ENCODE measurements at places on chromosomes 16 and 17. TPM values are rescaled to one million over a fixed set of nuclear protein-coding genes. Genes with fewer than 3 reads are reported as not detected.

Gene TXNL4B
- 19.9 TPM for polyA plus RNA-seq

- no peak for DNase-seq
Observed at GRCh38 chr16:67910158-67910557, 17.1 kb downstream of the PSKH1 start.

DNA sequence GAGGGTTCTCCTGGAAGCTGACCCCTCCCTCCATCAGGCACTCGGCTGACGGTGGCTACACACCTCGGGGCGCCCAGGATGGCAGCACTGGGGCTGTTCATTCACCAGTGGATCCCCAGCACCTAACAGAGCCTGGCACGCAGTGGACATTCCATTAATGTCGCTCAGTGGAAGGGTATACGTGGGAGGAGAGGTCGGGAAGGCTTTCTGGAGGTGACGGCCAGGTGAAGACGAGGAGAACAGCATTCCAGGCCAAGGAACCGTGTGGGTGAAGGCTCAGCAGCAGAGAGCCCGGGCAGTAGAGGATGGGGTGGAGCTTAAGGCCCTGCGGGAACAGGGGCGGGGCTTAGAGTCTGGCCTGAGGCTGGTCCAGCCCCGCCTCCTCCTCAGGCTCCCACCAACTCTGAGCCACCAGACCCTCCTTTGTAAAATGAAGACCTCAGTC is 2.5 kb upstream of the HS3ST6 start:
- no peak for DNase-seq

DNA sequence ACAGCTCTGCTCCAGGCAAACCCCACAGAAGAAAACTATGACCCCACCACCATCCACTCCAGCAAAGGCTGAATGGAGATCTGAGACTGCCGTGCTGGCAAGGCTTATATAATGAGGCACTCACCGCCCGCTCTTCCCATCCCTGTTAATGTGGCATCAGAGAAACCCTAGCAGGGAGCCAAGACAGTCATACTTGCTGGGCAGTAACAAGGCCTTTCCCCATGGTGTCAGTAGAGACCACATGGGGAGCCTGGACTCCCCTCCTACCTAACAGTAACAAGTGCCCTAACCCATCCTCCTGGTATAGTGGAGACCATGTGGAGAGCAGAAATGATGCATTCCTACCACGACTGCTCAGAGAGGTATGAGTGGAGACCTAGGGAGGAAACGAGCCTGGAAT is 235.2 kb downstream of the C16orf78 start:
- no peak for DNase-seq

- DNase-seq: no peak
Observed at GRCh38 chr16:16042076-16042475, 92.7 kb downstream of the ABCC1 start.

Gene MGAT5B
- 1.5 TPM for polyA plus RNA-seq

Gene GRAPL
- 1.1 TPM for polyA plus RNA-seq

Gene ACLY
- 91.1 TPM for polyA plus RNA-seq

Gene TNFRSF12A
- 12.9 TPM for polyA plus RNA-seq

DNA sequence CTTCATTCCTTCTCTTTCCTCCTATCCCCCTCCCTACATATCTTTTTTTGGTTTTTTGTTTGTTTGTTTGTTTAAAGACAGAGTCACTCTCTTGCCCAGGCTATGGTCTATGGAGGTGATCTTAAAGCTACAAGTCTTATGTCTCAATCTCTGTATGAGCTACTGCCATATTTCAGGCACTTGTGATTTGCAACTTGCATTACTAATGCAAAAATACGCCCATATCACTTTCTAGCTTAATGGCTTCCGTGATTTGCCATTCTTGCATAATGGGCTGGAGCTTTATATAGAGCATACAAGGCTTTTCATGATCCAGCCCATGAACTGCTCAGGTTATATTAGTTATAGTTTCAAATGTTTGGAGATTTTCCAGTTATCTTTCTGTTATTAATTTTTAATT is 7.5 kb downstream of the CFAP97D1 start:
- no peak for DNase-seq

Gene NHLRC4
- 7.9 TPM for polyA plus RNA-seq

GRCh38 chr17:67853703-67854102 is 28.4 kb downstream of the BPTF start:
- DNase-seq: no peak

Gene HOXB13
- polyA plus RNA-seq: not detected

Gene PITPNM3
- 8.7 TPM for polyA plus RNA-seq

Gene UNC13D
- polyA plus RNA-seq: 8.9 TPM

Gene TRPV3
- 1.0 TPM for polyA plus RNA-seq

Gene ADCY9
- 9.7 TPM for polyA plus RNA-seq

Gene KRT32
- not detected for polyA plus RNA-seq

GRCh38 chr17:51921500-51921899 is 237.0 kb downstream of the CA10 start:
- no peak for DNase-seq

- DNase-seq: no peak
Observed at GRCh38 chr17:80760511-80760911, 215.9 kb downstream of the RPTOR start.

DNA sequence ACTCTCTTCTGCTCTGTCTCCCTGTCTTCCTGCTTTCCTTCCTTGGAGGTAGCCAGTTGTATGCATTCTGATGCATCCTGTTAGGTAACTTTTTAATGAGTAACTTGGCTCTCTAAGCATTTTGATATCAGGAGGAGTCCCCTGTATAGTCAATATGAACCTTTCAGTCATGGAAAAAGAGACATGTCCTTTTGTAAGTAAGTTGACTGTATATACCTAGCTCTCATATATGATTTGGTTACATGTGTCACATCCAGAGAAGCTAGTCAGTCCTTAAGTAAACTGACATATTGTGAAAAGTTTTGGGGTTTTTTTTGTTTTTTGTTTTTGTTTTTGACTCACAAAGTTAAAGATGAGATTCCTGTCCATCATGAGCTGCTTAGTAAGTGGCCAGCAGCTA is 18.8 kb downstream of the UTP18 start:
- no peak for DNase-seq

Gene QRICH2
- polyA plus RNA-seq: 5.9 TPM

DNA sequence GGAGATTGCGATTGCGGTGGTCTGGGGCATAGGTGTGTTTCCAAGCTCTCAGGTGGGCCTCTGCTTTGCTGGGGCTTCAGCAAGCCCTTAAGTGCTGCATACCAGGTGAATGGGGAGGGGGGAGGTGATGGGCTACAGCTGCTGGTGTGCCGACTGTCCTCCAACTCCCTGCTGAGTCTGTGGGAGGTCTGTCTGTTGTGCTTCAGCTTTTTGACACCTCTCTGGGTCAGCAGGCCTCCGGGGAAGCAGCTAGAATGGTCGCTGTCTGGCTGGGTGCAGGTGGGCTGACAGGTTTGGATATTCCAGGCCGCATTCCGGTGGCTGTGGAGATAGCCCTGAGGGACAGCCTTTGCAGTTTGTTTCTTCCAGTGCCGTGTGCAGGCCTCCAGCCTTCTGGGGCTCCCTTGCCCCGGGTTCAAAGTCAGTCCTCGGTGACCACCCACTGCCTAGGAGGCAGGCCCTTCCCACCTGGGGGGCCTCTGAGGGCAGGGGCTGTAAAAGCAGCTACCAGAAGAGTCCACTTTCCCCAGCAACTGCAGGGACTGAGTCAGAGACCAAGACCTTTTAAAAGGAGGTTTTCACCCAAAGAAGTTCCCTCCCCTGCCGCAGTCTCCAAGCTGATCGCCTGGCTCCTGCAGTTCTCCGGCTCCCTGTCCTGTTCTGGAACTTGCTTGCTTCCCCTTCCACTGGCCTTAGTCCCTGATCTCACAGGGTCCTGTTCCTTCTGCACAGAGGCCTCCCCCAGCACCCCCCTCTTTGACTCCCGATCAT is 2.0 kb upstream of the TTYH2 start:
- DNase-seq: no peak

DNA sequence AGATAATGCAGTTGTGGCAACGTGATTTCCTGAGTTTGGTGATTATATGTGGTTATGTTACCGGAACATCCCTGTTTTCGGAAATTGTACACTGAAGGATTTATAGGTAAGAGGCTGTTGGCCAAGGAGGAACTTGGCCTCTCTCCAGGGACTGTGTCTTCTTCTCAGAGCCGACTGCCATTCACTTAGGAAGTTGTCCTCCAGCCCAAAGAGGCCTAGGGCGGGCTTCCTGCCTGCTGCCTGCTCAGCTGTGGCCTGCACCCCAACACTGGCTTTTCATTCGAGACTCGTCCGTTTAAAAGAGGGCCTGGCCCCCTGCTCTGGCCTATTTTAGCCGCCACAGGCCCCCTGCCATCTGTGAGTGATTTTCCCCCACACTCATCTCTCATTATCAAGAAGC is 64.3 kb downstream of the ZDHHC7 start:
- no peak for DNase-seq

DNA sequence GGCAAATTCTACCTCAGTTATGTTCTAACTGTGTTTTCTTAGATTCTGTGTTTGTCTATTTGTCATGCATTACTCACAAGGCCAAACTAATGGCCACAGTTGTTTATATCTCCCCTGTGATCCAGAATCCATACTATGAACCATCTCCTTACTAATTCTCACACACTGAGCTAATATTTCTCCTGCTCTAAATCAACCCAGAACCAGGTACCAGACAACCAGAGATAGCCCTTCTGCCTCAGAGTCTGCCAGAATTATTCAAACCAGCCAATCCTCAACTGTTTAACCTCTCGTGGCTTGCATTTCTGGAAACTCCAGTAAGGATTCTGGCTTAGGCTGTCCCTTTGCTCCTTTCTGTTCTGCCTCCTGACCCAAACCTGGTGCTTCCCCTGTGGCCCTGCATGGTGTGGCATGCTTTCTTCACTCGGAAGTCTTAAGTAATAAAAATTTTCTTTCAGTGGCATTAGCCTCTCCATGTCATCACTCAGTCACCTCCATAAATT is 59.4 kb downstream of the EFCAB5 start:
- DNase-seq: no peak

DNA sequence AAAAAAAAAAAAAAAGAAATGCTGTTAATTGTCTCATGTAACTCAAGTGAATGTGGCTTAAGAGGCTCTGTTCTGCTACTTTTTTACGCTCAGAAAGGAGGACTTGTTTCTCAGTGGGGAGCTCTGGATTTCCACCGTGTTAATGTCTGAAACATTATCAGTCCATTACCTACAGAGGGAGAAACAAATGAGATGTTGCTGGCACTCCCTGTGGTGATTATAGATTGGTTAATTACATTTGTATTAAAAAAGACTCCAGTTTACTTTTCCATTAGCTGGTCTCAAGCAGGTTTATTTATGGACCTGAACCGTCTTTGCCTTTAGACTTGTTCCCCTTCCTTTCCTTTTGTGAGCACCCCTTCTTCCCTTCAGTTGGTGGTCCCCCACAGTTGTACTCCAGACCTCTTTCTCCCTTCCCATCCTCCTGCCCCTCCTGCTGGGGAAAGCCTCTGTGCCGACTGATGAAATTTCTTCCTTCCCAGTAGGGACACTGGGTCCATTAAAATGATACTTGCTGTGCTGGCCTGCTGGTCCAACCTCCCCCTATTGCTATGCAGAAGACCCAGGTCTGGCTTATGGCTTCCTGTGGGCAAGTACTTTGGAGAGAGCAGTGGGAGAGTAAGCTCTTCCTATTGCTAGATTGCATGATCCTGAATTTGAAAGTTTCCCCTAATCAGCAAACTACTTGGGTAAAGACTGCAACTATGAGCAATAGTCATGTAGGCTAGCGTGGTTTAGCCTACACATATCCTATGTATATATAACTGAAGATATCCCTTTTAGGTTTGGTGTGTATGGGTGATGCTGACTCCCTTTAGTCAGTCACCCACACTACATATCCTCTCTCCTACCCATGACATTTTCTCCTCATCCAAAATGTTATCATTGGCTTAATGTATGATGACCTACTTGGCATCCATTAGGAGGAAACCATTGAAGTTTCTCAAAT is 8.1 kb downstream of the CDC6 start:
- no peak for DNase-seq

DNA sequence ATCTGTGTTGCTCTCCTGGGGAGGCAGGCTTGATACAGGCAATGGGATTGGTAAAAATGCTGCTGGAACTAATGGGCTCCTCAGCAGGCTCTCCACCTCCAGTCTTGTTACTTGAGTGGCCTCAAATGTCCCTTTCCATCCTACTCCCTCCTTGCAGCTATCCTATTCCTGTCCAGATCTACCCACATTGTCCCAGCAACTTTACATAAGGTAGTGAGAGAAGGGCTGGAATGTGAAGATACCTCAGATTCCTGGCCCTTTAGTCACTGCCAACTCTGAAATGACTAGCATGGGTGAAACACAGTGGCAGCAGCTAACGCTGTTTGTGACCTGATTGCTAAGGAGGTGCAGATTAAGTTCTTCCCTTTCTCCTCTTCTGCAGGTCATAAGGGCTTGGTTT is 210.1 kb upstream of the HS3ST4 start:
- DNase-seq: no peak

- no peak for DNase-seq
Observed at GRCh38 chr17:79897243-79898063, 58.2 kb upstream of the CBX4 start.

Gene CA4
- polyA plus RNA-seq: 49.5 TPM

Gene AATK
- polyA plus RNA-seq: 3.3 TPM
